ENCODE measurements at places on chromosomes 12 and 14. TPM values are rescaled to one million over a fixed set of nuclear protein-coding genes. Genes with fewer than 3 reads are reported as not detected.
A peak's percentile ranks its signal among the peaks of the same experiment; 100 is the strongest.

CCDC197 gene
- not detected for total RNA-seq

GRCh38 chr14:57492859-57493258, 798 bp downstream of the CCDC198 start:
- H3K36me3 ChIP-seq, result no peaks in the 10 kb centered on the region
- H3K27me3 ChIP-seq, result peaks cover 2% of the 10 kb centered on the region
- no peak overlapping the region for H3K4me3 ChIP-seq
- peak; percentile 45 for DNase-seq

CSRNP2 gene
- total RNA-seq, result 14.0 TPM

DNA sequence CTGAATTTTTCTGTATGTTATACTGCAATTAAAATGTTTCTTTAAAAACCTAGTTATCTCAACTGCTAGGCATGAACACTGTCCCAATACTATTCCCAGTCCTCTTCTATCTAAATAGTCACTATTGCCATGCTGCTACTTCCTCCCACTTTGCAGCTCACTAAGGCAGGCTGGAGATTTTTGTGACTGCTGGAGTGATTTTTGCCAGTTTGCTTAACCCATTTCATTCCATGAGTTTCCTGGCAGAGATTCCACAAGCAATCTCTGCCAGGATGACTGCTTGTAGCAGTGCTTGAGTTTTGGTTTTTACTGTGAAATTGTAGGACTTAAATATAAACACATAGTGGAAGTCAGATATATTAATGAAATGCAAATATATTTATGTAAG, 80.8 kb downstream of the BHLHE41 start:
- no peaks in the 10 kb centered on the region for H3K27me3 ChIP-seq
- peaks cover 14% of the 10 kb centered on the region for H3K4me1 ChIP-seq
- DNase-seq, result peak; percentile 51
- no peak overlapping the region for H3K27ac ChIP-seq

UBR7 gene
- total RNA-seq, result 55.8 TPM

- H3K4me1 ChIP-seq, result no peaks in the 10 kb centered on the region
- peaks cover 6% of the 10 kb centered on the region for H3K36me3 ChIP-seq
- H3K4me3 ChIP-seq, result no peak overlapping the region
- no peak for DNase-seq
- H3K27me3 ChIP-seq, result peaks cover 4% of the 10 kb centered on the region
- H3K27ac ChIP-seq, result no peak overlapping the region
Observed at GRCh38 chr14:99947695-99948094, 117.5 kb upstream of the EVL start.
